Astrocyte (in vitro differentiated cells and primary cell): ENCODE measurements at places on chromosomes 3 and 15.

GRCh38 chr15:92909136-92909781 lies 9.1 kb downstream of the CHD2 start:
- DNase-seq: peak; percentile 74

DNA sequence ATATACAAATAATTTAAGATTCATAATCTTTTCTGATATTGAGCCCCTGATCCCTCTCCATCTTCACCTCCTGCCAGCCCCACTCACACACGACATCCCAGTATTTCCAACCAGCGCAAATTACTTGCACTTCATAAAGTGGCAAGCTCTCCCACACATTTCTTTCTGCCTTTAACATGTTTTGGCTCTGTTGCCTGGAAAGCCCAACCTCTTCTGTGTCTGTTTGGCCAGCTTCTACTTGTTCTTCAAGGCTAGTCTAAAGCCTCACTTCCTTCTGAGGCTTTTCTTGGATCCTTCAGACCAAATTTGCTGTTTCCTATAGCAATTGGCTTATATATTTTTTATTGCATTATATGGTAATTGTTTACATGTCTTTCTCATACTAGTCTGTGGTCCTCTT lies 5.1 kb upstream of the TM6SF1 start:
- DNase-seq: no peak

- DNase-seq: no peak
Measured at GRCh38 chr3:122184591-122184929, 1.1 kb downstream of the CASR start.

GRCh38 chr15:93331545-93332167 lies 242.6 kb upstream of the RGMA start:
- no peak for DNase-seq

GRCh38 chr15:69753867-69754266 lies 301.2 kb downstream of the RPLP1 start:
- DNase-seq: no peak

DNA sequence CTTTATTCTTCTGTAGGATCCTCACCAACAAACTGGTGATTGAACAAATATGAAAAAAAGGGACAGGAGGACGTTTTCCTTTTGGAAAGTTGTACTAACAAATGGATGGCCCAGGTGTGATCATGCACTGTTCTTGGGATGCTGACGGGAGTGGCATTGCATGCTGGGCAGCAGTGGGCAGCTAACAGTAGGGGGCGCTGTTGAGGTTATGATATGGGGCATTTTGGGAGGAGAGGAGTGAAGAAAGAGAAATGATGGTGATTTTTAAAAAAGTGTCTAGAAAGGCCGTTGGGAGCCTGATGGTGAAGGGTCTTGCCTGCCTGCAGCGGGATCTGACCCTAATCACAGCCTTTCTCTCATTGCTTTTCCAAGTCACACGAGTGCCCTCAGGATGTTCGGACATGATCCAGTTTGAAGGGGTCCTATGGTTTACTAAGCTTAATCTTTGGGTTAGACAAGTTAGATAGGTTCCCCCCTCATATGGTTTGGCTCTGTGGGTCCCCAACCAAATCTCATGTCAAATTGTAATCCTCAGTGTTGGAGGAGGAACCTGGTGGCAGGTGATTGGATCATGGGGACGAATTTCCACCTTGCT lies 46.2 kb upstream of the PRTG start:
- no peak for DNase-seq

DNA sequence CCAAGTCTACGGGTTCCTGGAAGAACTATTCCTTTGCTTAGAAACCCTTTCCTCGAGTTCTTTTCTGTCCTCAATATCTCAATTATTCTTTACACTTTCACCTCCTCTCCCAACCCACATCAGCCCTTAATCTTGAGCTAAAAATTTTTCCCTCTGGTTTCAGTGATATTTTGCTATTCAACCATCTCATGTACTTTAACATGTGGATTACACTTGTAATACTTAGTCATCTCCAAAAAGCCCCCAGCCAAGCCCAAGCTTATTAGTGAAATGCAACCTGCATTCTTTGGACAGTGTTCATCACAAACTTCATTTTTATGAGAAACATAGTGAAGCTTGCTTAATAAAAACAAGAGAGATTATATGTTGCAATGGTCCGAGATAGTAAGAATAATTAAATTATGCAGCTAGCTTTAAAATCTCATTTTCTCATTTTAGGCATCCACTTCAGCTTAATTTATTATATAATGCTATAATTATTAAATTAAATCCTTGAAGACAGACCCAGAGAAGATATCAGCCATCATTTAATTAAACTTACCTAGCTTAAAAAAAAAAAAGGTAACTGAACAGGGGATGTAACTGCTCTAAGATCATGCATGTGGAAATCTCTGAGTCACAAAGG lies 534.5 kb upstream of the TBL1XR1 start:
- peak; percentile 86 for DNase-seq

- peak; percentile 0 for DNase-seq
Measured at GRCh38 chr15:65612616-65612946, 1.6 kb upstream of the INTS14 start.

GRCh38 chr3:138119423-138119766 lies 4.0 kb upstream of the DZIP1L start:
- no peak for DNase-seq
